Stimulated activated CD4-positive, alpha-beta T cell treated with anti-CD3 and anti-CD28 coated beads, Interleukin-1b, Interleukin-23, amount 100 ng/mL, for 48 hours (primary cell): ENCODE measurements at places on chromosomes 13 and 19.
A peak's percentile ranks its signal among the peaks of the same experiment; 100 is the strongest.

DNA sequence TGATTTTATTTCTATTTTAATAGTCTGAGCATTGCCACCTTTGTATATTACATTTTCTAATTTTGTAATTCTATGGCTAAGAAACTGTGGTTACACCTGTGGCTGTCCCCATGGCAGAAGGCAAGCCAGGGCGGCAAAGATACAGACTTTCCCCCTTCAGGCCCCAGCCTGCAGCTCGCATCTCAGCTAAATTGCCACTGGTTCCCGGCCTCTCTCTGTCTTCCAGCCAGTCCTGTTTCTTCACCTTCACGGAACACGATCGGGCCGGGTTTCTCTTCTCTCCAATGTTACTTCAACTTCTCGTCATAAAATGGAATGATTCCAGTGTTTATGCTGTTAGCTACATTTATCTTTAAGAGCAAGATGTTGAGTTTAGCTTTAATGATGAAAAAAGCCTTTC lies 124.5 kb upstream of the ZNF507 start:
- DNase-seq = no peak

- peak; percentile 35 for DNase-seq
Observed at GRCh38 chr19:47176627-47177090, 46.0 kb downstream of the SAE1 start.

GRCh38 chr19:55599842-55600661 lies at the start of gene ZNF524:
ZNF524 (plus strand) TSS chr19:55600288; CDS start chr19:55602113, 1,825 bp downstream.
- DNase-seq = peak; percentile 84

DNA sequence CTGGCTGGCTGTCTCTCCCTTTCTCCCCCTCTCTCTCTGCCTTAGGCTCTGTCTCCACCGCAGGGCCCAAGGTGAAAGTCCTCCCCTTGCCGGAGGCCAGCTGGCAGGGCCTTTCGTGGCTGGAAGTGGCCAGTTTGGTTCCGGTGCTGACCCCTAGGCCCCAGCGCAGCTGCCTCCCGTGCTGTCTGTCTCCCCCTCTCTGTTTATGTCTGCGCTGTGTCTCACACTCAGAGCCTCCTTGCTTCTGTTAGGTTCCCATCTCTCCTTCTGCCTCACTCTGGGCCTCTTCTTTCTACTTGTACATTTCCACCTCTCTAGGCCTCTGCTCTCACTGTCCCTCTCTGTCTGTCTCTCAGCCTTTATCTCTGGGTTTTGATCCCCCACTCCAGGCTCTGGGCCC lies 13.1 kb downstream of the CCDC97 start:
- DNase-seq = no peak

DNA sequence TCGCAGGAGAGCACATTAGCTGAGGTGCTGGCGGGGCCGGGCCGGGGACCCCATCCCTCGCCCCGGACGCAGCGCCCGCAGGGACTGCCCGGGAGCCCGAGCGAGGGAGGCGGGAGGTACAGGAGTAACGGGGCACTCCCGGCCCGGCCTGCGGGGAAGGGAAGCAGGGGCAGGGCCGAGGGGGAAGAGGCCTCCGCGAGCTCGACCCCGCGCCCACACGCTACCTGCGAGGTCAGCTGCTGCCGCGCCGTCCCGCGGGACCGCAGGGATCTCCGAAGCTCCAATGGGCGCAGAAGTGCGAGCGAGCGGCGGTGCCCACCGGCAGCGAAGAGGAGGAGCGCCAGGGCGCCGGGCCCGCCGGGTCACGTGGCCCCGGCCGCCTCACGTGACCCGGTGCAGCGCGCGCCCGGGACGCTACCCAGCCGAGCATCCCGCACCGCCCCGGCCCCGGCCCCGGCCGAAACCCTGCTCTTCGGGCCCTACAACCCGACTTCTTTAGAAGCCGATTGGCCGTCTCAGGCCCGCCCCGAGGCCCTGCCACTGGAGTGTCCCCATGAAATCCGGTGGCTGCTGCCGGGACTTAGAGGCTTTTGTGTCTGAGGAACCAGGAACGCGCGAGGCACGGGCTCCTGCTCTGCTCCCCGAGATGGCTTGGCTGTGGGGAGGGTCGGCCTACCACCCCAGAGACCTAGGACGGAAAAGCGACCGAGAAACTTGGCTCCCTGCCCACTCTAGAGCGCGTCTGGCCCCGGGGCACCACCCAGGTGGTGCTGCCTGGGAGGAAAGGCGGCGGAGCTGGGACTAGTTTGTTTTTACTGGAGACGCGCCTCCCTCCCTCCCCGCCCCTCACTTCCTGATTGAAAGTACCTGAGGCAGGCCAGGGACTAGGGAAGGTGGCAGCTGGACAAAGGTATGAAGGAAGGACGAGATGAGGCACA lies at the start of gene RCBTB1:
Gene RCBTB1, minus strand, starts transcription at position 339 of the 938 bp plus-strand sequence. CDS start 18,279 bp downstream, outside the sequence.
- peak; percentile 57 for DNase-seq

DNA sequence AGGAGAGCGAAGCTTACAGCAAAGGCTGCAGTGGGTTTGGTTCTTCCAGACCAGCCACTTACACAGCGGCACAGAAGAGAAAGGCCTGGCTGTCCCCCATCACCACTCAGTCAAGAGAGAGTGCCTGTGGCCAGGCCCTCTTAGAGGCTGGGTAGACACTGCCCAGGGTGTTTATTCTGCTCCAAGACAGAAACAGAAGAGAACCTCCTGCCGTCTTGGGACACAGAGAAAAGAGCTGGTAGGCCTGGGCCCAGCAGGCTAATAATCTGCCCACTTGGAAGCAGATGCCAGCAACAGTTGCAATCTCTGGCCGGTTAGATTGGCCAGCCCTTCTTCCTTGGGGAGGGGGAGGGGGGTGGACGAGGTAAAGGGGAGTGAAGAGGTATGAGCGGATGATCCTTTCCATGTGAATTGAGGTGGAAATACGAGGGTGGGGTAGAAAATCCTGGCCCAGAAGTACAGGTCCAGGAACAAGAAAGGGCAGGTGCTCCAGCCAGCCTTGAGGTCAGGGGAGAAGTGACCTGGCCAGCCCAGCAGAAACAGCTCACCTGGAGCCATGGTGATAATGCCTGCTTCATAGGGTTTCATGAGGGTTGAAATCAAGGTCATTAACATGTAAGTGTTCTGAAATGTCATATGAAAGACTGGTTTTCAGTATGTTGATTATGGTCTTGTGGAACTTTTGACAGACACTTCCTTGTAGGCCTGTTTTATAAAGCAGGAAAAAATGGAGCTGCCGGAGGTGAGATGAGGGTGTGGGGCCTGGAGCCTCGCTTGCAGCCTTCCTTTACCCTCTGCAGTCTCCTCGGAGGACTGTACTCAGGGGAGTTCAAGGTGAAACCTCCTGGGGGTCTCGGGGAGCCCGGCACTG lies 116.9 kb downstream of the SIPA1L3 start:
- DNase-seq = no peak

DNA sequence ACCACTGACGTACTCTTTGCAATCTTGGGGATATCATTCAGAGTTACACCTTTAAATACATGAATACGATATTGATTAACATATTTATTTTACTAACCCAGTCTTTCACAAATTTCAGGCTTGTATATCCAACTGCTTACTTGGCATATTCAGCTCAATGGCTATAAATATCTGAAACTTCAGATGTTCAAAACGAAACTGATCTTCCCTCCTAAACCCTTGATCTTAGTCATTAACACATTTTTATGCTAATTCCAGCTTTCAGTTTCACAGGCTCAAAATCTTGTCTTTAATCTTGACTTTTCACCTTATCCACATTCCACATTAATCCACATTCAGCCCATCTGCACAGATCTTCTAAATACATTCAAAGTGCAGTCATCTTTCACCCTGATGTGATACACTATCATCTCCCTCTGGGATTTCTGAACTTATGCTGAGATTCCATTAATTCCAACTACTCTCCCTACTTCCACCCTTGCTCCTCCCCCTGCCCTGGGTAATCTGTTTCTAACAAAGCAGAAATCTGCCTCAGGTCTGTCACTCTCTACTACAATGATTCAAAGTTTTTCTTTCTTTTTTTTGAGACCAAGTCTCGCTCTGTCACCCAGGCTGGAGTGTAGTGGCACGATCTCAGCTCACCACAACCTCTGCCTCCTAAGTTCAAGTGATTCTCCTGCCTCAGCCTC lies 387.2 kb downstream of the GPC5 start:
- no peak for DNase-seq

DNA sequence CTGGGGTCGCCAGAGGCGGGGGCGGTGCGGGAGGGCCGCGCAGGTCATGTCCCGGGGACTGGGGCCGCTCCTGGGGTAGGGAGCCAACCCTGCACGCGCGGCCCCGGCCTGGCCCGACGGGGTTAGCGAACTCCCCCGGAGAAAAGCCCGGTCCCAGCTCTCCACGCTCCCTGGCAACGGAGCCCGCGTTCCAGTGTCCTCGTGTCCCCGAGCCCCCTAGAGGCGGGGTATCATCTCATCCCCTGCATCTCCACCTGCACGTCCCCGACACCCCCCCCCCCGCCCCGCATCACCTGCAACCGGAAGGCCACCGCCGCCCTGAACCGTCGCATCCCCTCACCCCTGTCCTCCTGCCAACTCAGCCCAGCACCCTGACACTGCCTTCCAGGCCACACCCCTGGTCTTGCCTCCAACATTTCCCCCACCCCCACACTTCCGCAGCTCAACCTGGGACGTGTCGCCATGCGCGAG lies 2.7 kb downstream of the WDR88 start:
- DNase-seq = peak; percentile 71

DNA sequence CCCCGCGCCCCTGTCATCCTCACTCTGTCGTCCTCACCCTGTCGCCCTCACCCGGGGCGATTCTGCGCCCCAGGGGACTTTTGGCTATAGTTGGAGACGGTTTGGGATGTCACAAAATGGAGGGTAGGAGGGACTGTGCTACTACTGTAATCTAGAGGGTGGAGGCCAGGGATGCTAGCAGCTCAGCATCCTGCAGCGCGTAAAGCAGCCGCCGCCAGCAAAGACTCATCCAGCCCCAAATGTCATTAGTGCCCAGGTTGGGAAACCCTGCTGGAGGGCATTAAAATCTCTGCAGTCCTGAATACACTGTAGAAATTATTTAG lies 362 bp downstream of the ZNF557 start:
- DNase-seq = no peak

DNA sequence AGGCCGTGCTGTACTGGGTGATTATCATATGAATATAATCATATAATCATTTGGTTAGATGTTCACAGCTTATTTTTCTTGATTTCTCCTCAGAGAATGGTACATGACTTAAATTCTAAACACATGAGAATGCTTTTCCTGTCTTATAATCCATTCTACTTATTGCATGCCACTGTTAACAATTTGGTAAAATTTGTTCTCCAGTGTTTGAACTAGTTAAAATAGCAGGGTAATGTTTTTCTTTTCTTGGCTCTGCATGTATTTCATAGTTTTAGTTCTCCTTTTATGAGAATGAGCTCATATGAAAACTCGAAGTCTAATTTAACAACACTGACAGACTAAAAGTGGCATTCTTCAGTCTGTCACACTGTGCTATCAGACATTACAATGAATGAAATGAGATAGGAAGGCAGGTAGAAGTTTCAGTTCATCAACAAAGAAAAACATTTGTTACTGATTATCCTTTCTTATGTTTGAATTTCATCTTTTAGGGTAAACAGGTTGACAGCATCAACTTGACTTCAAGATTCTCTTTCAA lies 10.2 kb downstream of the SPRYD7 start:
- no peak for DNase-seq

GRCh38 chr19:35811317-35812219 lies 1.1 kb downstream of the PRODH2 start:
- DNase-seq = no peak

- no peak for DNase-seq
Observed at GRCh38 chr13:21426238-21426637, 32.9 kb downstream of the ZDHHC20 start.

DNA sequence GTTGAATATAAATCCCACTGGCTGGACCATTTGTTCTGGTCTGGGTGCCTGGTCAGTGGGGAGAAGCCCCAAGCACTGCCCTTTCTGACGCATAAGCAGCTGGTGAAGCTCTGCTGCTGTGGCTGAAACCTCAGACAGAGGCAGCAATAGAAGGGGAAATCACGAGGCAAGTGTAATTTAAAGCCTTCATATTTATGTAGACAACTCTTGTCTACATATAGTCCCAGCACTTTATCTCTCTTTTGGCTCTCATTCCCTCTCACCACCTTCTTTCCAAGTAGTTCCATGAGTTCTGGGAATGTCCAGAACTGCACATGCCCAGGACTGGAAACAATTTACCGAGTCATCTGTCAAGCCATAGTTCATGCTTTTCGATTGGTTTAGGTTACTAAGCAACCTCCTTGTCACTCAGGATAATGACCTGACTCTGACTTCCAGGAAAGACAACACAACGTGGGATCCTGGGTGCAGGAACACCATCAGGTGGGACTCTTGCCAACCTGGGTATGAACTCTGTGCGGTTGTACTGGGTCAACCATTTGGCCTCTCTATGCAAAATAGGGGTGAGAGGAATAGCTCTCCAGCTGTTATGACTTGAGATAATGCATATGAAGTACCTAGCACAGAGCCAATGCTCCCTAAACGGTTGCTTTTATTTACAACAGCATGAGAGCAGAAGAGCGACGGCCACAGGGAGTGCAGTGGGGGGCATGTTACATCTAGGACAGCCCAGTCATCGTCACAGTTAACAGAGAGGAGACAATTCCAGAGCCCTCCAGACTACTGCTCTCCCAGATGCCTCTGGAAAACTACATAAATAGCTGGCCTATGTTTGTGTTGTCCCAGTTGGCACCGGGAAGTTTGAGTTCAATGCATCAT lies 321.9 kb downstream of the FOXO1 start:
- DNase-seq = no peak

DNA sequence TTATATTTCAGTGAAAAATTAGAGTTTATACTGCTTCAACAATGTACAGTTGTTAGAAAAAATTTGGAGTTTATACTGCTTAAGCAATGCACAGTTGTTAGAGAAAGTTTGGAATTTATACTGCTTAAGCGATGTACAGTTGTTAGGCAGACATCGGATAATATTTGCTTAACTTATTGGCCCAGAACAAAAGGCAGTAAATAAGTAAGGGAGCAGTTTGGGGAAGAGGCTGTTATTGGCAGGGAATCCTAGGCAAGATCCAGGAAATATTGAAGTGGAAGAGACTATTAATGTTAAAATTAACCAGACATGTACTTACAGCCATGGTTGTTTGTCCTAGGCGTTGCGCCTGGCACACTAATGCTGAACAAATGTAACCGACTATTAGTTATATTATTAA lies 166.9 kb downstream of the GPC5 start:
- DNase-seq = no peak

- DNase-seq = no peak
Observed at GRCh38 chr19:43667876-43668405, 2.0 kb downstream of the PLAUR start.

- no peak for DNase-seq
Observed at GRCh38 chr19:574658-575526, 2.5 kb downstream of the BSG start.

DNA sequence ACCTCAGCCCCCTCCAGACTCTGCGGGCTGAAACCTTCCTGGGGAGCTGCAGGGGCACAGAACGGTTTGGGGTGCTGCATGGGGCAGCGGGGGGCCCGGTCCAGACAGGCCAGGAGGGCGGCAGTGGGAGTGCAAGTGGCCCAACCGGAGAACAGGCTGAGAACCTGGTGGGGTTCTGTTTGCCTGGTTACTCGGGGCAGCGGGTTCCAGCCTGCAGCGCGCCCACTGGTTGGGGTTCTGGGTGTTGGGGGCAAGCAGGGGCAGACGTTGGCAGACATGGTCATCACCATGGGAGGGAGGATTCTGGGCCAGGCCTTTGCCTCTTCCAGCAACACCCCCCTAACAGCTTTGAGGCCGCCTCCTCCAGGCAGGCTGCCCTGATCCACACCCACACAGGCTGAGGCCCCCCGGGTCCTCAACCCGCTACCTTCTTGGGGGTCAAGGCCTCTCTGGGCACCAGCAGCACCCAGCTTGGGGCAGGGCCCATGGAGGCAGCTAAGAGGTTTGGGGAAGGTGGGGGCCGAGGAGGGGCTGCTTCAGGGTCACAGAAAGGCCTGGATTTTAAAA lies at the start of gene PRR22:
Gene PRR22, minus strand, starts transcription at position 166 of the 567 bp plus-strand sequence. Its CDS starts 86 bp downstream, at position 80.
- no peak for DNase-seq

- no peak for DNase-seq
Observed at GRCh38 chr19:50570997-50571396, 2.8 kb upstream of the LRRC4B start.
